Activated CD4-positive, alpha-beta T cell treated with anti-CD3 and anti-CD28 coated beads, Interleukin-2, amount 10 ng/mL, durations not matched to agents 24 days and 14 days (primary cell): ENCODE measurements at places on chromosomes 5 and 9. TPM values are rescaled to one million over a fixed set of nuclear protein-coding genes. Genes with fewer than 3 reads are reported as not detected.
A peak's percentile ranks its signal among the peaks of the same experiment; 100 is the strongest.

Gene TRPM3
- total RNA-seq, result not detected in 2 replicates

DNA sequence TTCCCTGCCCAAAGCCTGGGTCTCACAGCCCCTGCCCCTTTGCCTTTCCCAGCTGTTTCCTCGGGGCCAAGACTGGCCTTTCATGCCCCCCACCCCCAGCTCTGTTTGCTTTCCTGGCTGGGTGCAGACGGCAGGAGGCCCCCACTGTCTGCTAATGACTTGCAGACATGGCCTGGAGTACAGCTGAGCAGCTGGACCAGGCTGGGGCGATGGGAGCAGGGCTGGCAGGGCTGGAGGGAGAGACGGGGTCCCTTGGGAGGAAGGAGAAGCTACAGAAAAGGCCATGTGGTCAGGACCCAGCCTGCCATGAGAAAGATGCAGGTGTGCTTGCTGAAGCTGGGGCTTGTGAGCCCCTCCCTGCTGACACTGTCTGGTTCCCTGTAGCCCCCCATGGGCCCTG lies 28.3 kb upstream of the GFPT2 start:
- no peaks in the 10 kb centered on the region for H3K36me3 ChIP-seq
- no peak overlapping the region for H3K27ac ChIP-seq

- no peak for DNase-seq
- H3K4me1 ChIP-seq, result peaks cover 28% of the 10 kb centered on the region
- no peak overlapping the region for H3K4me3 ChIP-seq
- peaks cover 51% of the 10 kb centered on the region for H3K27me3 ChIP-seq
- no peak overlapping the region for H3K27ac ChIP-seq
Observed at GRCh38 chr9:93962017-93962416, 6.9 kb upstream of the BARX1 start.

GRCh38 chr9:125085703-125086477 lies 57.4 kb downstream of the SCAI start:
- peaks cover 10% of the 10 kb centered on the region for H3K4me1 ChIP-seq
- no peak for DNase-seq
- no peaks in the 10 kb centered on the region for H3K27me3 ChIP-seq

Gene NME5
- total RNA-seq, result not detected in 2 replicates

Gene IL17B
- not detected in 2 replicates for total RNA-seq

Gene FRMD3
- 0.30 and 0.59 TPM in 2 replicates for total RNA-seq

- H3K36me3 ChIP-seq, result no peaks in the 10 kb centered on the region
- H3K27me3 ChIP-seq, result peaks cover 10% of the 10 kb centered on the region
- no peak overlapping the region for H3K4me3 ChIP-seq
- H3K4me1 ChIP-seq, result peaks cover 11% of the 10 kb centered on the region
- H3K27ac ChIP-seq, result no peak overlapping the region
- DNase-seq, result peak; percentile 53
Observed at GRCh38 chr5:976849-977751, 31.5 kb upstream of the NKD2 start.

DNA sequence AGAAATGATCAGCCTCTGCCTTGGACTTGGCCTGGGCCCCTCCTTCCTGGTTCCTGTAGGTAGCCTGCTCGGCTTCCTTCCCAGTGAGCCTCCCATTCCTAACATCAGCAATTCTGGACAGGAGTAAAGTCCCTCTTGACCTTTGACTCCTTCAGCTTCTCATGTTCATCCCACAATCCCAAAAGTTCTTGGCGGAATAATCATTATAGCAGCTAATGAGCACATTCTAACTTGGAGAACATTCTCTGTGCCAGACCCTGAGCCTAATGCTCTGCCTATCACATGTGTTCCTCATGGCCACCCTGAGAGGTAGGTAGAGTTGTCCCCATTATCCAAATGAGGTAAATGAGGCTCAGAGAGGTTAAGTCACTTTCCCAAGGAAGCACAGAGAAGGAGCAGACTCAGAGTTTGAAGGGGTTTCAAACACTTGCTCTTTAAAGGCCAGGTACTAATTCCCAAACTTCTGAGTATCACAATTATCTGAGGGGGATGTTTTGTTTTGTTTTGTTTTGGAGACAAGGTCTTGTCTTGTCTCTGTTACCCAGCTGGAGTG lies 21.2 kb downstream of the SWI5 start:
- no peaks in the 10 kb centered on the region for H3K4me1 ChIP-seq
- no peaks in the 10 kb centered on the region for H3K36me3 ChIP-seq
- DNase-seq, result no peak
- no peak overlapping the region for H3K27ac ChIP-seq
- H3K27me3 ChIP-seq, result no peaks in the 10 kb centered on the region

Gene HIGD2A
- 96.4 and 104 TPM in 2 replicates for total RNA-seq

Gene ELAVL2
- total RNA-seq, result not detected in 2 replicates

DNA sequence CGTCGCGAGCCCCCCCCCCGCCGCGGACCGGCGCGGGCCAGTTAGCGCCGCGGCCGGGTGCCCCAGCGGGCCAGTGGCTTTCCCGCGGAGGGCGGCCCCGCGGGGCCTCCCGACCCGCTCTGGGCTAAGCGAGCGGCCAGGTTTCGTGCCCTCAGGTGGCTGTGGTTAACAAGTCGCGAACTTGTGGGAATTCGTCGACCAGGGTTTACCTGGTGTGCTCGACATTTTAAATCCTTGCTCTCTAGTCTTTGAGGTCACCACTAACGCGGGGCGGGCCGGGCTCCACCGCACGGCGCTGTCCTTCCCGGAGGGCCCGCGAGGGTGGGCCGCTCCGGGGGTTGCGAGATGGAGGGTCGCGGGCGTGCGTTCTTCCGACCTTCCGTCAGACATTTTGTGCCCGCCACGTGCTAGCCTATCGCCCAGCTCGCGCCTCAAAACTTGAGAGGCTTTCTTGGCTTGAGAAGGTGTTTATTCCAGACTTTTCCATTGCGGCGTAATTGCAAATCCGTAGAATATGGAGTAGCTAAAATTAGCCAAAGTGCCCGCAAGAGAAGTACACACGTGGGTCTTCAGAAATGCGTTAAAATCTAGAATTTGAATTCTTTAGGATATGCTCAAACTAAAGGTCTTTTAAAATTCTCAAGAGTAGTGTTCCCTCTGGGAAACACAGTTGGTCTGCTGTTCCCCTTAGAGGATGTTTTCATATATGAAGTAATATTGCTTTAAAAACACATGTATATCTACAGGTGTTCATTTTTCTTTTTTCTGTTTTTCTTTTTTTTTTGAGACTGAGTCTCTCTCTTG lies 2.1 kb downstream of the ANP32B start:
- H3K36me3 ChIP-seq, result peaks cover 9% of the 10 kb centered on the region
- H3K27me3 ChIP-seq, result no peaks in the 10 kb centered on the region
- H3K4me1 ChIP-seq, result peaks cover 46% of the 10 kb centered on the region
- H3K4me3 ChIP-seq, result peak overlapping the region; percentile 70
- DNase-seq, result peak; percentile 83
- peak overlapping the region; percentile 96 for H3K27ac ChIP-seq

DNA sequence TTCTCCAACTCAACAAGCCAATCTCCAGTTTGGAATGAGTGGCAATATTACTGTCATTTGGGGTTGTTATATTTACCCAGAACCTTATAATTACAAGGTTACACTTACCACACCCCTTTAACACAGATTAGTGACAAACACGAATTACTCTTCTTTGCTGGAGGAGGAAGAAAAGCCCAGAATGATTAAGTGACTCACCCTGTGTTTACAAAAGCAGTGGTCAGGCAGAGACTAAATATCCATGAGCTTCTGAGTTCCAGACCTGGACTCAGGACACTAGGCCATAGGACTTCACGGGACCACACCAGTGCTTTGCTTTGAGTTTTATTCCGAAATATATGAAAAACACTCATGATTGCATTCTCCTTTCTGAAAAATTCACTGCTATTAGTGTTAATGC lies 370.8 kb downstream of the TLE1 start:
- H3K27me3 ChIP-seq, result no peaks in the 10 kb centered on the region
- H3K27ac ChIP-seq, result no peak overlapping the region
- no peak overlapping the region for H3K4me3 ChIP-seq
- DNase-seq, result no peak

Gene ZNF462
- total RNA-seq, result 0.37 and 0.50 TPM in 2 replicates

- H3K4me1 ChIP-seq, result peaks cover 6% of the 10 kb centered on the region
- H3K4me3 ChIP-seq, result no peak overlapping the region
- H3K36me3 ChIP-seq, result peaks cover 42% of the 10 kb centered on the region
- no peak overlapping the region for H3K27ac ChIP-seq
Observed at GRCh38 chr5:160030631-160031377, 21.9 kb downstream of the TTC1 start.

Gene ZCCHC9
- 48.5 and 49.7 TPM in 2 replicates for total RNA-seq

Gene PTPDC1
- total RNA-seq, result 5.6 and 6.7 TPM in 2 replicates

DNA sequence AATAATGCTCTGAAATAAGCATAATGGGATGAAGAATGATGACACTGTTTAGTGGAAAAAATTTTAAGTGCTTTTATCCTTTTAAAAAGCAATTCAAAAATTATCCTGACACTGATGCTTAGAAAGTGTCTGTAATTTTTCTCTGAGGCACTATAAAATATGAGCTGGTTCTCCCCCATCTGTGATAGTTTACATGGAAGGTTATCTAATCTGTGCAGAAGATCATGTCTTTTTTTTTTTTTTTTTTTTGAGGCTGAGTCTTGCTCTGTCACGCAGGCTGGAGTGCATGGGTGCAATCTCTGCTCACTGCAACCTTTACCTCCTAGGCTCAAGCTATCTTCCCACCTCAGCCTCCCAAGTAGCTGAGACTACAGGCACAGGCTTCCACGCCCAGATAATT lies 15.2 kb upstream of the TAF11L2 start:
- H3K4me1 ChIP-seq, result no peaks in the 10 kb centered on the region
- no peak overlapping the region for H3K4me3 ChIP-seq
- DNase-seq, result no peak

Gene LCN6
- total RNA-seq, result not detected in 2 replicates

Gene SPAG8
- 0.21 and 0.52 TPM in 2 replicates for total RNA-seq
